CD14-positive monocyte (primary cell): ENCODE measurements at places on chromosomes 7 and 10.

DNA sequence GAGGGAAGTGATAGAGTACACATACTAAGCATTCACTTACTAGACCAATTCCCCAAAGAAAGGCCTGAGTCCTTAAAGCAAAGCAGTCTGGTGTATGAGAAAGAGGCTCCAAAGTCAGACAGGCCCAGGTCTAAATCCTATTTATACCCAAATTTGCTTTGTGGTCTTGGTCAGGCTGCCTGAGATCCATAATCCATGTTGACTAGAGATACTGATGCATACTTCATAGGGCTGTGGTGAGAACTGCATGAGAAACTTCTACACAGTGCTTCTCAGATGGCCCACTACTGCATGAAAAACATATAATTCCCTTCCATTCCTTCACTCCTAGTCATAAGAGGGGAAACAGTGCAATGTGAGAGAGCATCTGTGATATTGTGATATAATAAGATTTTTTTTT lies 81.6 kb upstream of the SP4 start:
- DNase-seq, result no peak

GRCh38 chr10:113506476-113506875 lies 46.4 kb upstream of the HABP2 start:
- no peak for DNase-seq

DNA sequence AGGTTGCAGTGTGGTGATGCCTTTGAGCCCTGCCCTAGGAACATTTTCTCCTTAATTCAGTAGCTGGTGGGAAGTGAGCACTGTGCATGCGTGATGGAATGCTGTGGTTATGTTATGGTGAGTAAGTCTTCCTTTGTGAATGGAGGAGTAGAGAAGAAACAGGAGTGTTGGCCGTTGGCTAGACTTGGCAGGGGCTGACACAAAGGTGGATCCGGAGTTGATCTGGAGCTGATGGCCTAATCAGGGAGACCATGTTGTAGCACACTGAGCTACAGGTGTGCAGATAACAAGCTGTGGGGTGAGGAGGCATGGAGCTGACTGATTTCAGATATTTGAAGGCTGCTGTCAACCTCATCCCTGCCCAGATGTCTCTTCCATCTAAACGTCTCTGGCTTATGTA lies 122.3 kb downstream of the CNNM2 start:
- DNase-seq, result no peak

GRCh38 chr10:98321186-98321780 lies 53.3 kb upstream of the LOXL4 start:
- DNase-seq, result no peak

DNA sequence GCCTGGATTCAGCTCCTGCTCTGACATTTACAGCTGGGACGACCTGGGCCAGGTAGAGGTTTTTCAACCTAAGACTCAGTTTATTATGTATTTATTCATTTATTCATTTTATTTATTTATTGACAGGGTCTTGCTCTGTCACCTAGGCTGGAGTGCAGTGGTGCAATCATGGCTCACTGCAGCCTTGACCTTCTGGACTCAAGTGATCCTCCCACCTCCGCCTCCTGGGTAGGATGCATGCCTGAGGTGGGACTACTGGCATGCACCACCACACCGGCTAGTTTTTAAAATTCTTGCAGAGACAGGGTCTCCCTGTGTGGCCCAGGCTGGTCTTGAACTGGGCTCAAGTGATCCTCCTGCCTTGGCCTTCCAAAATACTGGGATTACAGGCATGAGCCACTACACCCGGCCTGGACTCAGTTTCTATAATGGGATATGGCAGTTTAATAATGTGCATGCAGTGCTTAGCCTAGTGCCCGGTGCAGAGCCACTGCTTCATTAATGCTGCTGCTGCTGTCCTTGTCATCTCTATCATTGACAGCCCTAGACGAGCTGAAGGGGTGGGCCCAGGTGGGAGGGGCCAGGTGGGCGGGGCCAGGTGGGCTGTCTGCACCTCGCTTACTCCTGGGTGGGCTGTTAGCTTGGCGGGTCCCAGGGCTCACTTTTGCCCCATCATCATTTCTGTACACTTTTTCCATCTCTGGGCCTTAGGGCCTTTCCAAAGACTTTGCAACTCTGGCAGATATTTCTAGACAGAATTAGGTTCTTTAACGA lies 92.6 kb downstream of the LHPP start:
- no peak for DNase-seq

- DNase-seq, result peak; percentile 37
Measured at GRCh38 chr7:2689951-2690705, 2.1 kb downstream of the AMZ1 start.

GRCh38 chr10:89032141-89032891 lies 41.7 kb downstream of the FAS start:
- DNase-seq, result peak; percentile 84

DNA sequence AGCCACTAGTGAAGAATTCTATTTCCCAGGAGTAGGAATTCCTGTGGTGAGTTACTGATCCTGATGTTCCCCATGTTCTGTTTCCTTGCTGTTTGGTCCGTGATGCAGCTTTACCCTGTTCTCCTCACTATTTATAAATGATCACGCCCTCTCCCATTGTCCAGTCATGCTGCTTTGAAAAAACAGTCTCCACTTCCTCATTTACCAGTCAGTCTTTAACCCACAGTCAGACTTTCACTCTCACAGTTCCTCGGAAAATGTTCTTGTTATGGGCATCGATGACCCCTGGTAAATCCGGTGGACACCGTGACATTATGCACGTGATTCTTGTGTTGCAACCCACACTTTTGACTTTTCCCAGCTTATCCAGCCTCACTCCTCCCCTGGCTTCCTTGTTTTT lies 14.4 kb downstream of the SCIN start:
- DNase-seq, result peak; percentile 94

DNA sequence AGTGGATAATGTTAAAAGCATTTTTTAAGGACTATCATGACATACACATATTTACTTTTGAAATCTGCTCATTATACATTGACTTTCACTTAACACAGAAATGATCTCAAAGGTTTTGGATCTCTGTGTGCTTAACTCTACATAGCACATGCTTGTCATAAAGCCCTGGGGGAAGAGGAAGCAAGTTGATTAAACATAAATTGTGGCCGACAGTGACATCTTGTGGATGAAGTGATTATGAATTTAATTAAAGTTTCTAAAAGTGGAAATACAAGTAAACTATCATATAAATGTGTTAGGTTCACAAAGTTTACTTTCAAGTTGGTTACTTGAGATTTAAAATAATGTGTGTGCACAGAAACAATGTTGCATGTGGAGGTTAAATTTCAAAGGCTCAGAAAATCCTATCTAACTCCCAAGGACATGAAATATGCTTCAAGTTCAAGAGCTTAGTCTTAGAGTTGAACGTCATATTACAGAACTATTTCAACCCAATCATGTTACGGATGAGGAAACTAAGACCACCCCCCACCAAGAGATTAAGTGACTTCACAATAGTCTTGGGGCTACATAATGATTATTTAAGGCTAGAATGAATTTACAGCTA lies 1247.8 kb downstream of the GATA3 start:
- DNase-seq, result peak; percentile 33

- DNase-seq, result no peak
Measured at GRCh38 chr7:77811516-77812289, 13.1 kb downstream of the PHTF2 start.

GRCh38 chr10:75117995-75118394 lies 6.5 kb downstream of the SAMD8 start:
- DNase-seq, result no peak

- peak; percentile 65 for DNase-seq
Measured at GRCh38 chr10:3807211-3807927, 22.4 kb upstream of the KLF6 start.

GRCh38 chr7:70434376-70434775 lies 697.6 kb upstream of the GALNT17 start:
- DNase-seq, result no peak

DNA sequence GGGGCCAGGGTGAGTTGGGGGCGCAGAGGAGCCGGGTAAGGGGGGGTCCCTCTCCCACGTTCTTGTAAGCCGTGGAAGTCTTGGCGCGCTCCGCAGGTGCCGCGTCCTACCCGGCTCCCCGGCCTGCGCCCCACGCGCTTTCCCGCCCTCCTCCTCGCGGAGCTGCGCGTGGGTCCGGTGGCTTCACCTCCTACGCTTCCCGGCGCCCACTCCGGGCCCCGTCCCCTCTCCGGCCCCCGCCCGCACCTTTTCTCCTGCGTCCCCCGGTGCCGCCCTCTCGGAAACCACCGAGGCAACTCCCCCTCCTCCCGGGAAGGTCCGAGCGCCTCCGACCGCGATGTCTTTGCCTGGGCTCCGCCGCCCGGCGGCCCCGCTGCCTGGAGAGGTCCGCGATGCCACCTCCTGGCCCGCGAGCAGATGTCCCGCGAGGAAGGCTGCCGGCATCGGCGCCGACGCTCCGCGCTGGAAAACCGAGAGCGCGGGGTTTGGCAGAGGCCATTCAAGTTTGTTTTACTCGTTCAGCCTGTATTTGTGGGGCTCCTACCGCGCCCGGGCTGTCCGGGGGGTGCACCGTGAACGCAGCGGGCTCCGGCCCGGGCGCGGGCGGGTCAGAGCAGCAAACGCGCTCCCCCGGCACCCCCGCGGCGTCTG lies 2.4 kb upstream of the NKX6-2 start:
- no peak for DNase-seq

DNA sequence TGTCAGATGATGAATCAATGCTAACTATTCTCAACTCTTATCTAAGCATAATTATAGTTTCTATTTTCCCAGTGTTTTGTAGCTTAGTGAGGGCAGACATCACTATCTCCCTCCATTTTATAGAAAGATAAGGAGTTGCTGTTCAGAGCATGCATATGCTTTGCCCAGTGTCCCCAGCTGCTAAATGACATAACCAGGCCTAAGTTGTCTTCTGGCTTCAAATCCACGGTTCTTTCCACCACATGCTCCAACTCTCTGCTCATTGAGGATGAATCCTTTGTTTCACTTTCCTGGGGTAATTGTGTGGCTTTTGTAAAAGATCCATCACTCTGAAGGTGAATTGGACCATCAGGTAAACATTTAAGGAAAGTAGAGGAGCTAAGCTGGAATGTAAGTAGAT lies 134.0 kb downstream of the SNX10 start:
- DNase-seq, result no peak
